Stimulated activated CD4-positive, alpha-beta T cell treated with anti-CD3 and anti-CD28 coated beads, Interleukin-12 subunit alpha, Interleukin-12 subunit beta, amount 100 ng/mL, for 24 hours (primary cell): ENCODE measurements at places on chromosomes 4 and X.

DNA sequence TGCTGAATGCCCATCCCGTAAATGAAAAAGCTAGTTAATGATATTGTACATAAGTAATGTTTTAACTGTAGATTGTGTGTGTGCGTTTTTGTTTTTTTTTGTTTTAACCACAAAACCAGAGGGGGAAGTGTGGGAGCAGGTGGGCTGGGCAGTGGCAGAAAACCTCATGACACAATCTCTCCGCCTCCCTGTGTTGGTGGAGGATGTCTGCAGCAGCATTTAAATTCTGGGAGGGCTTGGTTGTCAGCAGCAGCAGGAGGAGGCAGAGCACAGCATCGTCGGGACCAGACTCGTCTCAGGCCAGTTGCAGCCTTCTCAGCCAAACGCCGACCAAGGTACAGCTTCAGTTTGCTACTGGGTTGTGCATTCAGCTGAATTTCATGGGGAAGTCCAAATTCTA lies at the start of gene SPP1:
SPP1 (plus strand) TSS at position 249 of the 400 bp plus-strand sequence. CDS start 1,182 bp downstream, outside the sequence.
- peak; percentile 8 for DNase-seq

DNA sequence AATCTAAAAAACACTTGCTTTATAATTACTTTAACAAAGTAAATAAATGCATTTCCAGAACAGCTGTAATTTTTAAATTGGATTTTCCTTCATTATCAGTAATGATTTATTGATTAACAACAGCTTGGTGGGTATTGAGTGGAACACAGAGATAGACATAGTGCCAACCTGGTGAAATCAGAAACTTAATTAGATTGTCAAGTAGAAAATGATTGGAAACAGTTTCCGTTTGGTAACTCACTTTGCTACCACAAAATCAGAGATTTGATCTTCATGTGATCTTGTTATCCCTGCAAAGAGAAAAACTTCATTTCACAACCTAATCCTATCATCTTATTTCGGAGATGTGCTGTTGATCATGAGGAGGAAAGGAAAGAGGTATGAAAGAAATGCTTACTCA lies 70.8 kb downstream of the CAPN6 start:
- no peak for DNase-seq

DNA sequence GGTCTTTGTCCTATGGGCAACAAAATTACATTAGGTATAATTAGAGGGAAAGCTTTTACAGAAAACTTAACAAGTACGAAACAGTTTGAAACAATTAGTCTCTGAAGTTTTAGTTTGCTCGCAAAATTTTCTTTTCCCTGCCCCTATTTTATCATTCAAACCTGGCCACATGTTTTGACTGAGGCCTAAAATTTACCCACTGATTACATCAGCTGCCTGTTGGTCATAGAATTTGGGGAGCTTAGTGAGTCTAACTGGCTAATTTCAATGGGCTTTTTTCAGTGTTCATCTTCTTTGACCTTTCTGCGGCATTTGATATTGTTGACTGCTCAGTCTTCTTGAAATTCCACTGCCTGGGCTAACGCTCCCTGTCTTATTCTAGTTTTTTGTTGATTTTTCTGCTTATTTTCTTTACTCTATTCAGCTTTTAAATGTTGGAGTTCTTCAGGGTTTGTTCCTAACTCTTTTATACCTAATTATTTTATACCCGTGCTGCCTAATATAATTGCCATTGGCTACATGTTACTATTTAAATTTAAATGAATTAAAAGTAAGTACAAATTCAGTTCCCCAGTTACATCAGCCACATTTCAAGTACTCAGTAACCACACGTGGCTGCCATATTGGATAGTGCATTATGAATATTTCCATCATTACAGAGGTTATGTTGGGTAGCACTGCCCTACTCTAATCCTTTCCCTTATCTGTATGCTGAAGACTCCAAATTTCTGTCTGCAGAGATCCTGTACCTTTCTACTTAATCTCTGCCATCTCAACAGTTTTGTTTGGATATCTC lies 87.5 kb downstream of the SNX25 start:
- DNase-seq, result no peak

DNA sequence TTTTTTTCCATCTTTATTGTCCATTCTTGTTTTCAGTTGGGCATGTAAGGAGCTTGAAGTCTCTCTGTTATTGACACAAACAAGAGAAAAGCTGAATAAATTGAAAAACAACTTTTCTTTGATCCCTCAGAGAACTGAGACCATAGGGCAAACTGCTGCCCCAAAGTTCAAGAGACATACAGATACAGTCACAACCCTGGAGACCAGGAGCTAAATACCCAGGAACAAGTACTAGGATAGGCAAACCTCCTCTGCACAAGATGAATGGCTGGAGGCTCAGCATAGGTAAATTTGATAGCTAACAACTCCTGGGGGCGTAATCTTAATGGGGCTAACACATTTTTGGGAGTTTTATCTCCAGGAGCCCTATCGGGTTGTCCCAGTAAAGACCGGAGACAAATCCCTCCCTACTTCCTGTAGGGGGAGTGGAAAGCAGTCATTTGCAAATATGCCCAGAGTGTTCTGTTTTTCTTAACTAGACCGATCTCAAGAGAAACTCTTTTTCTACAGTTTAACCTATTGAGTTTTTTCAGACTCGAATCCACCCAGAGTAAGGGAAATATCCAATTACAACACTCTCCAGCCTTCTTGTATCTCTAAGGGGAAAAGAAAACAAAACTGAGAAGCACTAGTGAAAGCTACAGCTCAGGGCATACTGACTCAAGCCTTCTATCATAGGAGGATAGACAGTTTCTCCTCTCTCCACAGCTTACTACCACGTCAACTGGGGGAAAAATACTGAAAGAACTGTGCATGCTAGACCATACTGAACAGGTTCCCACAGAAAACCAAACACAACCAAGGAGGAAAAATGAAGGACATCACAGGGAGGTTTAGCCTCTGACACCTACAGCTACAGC lies 23.1 kb downstream of the MAGEA8 start:
- DNase-seq, result no peak

- DNase-seq, result no peak
These were observed 85.1 kb downstream of the USP46 start for GRCh38 chr4:52574036-52574435.
